ENCODE measurements at places on chromosomes 6 and 20.

DNA sequence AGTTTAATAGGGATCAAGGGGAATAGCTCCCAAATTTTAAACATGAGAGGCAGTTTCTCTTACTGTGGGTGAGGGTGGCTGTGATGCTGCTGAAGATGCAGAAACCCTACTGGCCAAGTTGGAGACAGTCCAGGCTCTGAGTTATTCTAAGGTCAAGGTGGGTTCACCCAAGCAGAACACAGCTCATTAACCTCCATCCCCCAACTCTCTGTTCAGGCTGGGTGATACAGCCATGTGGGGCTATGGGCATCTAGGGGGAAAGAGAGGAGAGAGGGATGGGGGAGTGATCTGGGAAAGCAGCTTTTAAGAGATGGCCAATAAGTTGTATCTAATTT is 18.9 kb upstream of the TRAM2 start:
- DNase-seq, result no peak

- DNase-seq, result no peak
Observed at GRCh38 chr20:48019940-48020339, 234.7 kb upstream of the SULF2 start.

- peak; percentile 52 for DNase-seq
Observed at GRCh38 chr6:82017288-82017687, 230.3 kb downstream of the IBTK start.

- no peak for DNase-seq
Observed at GRCh38 chr6:118281291-118281690, 266.8 kb upstream of the PLN start.

- no peak for DNase-seq
Observed at GRCh38 chr6:92196325-92196724, 1223.0 kb downstream of the EPHA7 start.

DNA sequence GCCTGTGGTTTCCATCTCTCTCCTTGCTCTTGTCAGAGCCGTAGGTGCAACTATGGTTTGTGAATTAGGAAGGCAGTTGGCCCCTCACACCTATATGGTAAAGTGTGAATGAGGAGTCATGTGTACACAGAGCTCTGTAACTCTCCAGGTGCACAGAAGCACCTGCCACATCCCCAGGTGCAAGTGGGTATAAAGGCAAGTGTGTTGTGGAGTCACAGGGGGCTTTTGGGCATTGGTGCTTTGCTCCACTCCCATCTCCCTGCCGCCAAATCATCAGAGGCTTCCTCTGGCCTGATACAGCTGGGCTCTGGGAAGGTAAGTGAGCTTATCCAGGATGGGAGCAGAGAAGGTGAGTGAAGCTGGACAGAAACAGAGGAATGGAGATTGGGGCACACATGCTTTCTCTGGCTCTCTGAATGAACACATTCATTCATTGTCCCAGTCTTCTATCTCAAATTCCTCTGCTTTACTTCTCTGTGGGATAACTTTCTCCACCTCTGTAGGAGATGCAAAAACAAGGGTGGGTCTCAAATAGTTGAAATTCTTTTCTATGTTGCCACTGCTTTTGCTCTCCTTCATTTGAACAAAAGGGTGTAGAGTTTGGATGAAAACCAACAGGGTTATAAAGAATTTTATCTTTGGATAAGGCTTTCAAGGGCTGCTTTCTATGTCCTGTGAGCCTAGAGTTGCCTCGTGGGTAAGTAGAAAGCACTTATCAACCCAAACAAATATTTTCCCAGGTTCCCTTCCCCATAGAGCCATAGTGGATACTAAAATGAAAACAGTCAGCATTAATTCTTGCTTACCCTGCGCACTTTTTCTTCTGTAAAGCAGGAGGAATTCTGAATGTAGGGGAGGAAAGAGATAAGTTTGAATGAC is 45.0 kb upstream of the RIPOR2 start:
- DNase-seq, result no peak

DNA sequence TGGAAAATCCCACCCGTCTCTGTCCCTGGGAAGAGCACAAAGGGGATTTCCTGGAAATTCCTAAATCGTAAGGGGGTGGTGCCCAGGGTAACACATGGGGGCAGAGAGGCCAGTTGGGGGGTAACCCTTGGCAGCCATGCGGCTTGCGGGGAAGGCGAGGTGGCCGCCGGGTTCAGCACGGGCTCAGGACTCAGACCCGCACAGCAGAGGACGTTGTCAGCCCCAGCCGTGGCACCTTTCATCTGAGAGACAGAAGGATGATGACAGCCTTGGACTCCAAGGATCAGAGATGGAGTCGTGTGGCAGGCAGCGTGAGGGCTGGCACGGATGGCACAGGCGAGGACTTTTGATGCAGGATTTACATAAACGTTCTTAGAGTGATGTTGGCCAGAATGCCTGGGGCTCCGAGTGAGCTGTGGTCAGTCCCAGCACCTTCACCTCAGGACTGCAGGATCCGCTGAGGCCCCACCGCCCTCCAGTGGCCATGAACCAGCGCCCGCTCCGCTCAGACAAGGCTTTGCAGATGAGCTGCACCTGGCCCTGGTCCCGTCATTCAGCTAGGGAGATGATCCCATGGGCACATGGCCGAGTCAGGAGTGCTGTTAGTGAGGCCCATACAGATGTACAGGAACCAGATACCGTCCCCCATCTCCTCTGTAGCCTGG is 190.3 kb downstream of the TAF4 start:
- DNase-seq, result no peak

DNA sequence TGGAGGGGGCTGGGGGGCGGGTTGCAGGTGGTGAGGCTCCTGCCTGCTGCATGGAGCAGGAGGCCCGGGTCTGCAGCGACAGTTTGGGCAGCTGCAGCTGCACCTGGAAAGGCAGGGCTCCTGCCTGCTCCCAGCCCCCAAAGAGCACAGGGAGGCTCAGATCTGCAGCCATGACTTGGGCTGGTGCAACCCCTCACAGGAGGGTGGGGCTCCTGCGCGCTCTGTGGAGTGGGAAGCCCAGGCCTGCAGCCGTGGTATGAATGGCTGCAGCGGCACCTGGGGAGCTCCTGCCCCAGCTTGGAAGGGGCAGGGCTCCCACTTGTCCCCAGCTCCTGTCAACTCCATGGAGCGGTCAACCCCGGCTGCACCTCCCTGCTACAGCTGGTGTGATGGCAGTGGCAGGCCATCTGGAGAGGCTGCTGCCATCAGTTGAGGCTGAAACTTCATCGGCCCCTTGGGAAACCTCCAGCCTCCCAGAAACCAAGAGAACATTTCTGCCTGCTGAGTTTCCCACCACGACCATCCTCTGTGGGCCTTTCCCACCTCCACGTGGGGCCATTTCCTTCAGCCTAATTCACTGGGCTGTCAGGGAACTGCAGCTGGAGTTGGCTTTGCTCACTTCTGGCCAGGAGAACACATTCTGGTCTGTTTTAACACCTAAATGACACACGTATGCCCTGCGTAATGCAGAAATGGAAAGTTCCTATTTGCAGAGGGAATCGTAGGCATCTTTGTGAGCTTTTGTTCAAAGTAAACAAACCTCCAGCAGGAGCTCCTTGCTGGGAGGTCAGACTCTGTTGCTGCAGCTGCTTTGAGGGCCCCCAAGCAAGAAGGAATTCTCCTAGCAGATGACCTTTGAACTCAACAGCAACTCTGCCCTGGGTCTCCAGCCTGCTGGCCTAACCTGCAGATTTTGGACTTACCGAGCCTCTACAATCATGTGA is 429.0 kb downstream of the PREX1 start:
- peak; percentile 97 for DNase-seq

GRCh38 chr20:63686492-63687321 is 9.7 kb upstream of the TNFRSF6B start:
- peak; percentile 89 for DNase-seq

DNA sequence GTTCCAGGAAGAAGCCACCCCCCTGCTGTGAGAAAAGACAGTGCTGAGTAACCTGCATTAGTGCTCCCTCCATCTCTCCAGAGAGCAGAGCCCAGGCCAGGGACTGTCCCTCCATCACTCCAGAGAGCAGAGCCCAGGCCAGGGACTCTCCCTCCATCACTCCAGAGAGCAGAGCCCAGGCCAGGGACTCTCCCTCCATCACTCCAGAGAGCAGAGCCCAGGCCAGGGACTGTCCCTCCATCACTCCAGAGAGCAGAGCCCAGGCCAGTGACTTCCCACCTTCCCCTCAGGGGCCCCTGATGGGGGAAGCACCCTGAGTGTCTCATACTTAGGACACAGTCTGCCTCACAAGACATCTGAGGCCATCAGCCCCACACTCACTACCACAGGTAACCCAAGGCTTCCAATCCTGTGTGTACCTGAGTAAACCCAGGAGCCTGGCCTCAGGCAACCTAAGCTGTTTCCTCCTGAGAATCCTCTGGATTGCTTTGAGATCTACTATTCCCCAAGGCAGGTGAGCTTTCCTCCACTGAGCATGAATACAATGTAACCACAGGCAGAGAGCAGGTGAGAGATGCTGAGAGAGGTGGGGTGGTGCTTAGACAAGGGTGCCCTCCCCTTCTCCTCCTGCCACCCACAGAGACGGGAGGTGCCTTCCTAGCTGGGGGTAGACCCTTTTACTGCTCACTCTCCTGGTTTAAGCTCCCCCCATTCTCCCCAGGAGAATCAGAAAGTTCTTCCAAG is 4.9 kb downstream of the TBXT start:
- DNase-seq, result no peak

- no peak for DNase-seq
Observed at GRCh38 chr6:111171577-111172400, 84.5 kb downstream of the SLC16A10 start.

DNA sequence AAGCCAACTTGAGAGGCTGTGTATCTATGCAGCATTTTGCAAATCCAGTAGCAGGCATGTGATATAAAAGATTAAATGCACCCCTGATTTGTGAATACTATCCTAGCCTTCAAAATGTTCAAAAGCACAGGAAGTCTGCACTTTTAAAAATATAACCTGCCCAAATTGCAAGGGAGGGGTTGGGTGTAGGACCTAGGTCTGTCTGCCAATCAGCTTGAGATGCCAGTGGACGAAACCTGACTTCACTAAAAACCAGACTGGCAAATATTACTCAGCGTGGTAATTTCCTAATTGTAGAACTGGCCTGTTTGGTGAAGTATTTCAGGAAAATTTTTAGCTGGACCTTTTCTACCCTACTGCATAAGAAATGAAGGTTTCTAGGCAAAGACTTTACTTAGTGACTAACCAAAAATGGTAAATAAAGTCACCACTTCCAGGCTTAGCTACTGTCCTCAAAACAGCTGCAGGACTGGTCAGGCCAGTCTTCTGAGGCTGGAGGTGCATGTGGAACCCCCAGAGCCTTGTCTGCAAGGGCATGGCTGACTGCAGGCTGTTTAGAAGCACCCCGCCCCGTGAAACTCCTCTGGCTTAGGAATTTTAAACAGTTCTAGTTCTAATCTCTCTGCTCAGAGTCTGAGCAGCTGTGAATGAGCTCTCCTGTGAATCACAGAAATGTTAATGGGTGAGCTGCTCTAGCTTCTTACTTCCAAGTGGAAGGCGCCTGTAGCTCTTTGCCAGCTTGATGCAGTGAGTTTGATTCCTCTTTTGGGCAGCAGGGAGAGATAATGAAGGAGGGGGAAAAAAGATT is 104.4 kb upstream of the ESR1 start:
- no peak for DNase-seq

DNA sequence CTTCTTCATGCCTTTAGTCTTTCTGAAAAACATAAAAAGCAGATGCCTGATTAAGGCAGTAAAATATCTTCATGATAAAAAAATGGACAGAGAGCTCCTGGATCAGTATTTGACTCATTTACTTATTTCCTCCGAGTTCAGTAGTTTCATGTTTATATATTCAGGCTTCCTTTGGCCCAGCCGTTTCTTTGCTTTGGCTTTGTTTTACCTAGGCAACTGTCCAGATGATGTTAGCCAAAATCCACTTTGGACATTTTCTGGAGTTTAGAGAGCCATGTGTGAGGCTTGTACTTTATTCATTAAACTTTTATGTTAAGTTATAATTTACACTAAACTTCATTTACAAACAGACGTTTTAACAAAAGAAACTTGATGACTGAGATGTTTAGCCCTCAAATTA is 307.1 kb upstream of the RSPO3 start:
- DNase-seq, result no peak

- DNase-seq, result no peak
Observed at GRCh38 chr6:44806656-44807055, 419.1 kb downstream of the CDC5L start.

GRCh38 chr20:48556956-48557355 is 270.8 kb downstream of the PREX1 start:
- DNase-seq, result no peak

- DNase-seq, result no peak
Observed at GRCh38 chr6:87706187-87706966, 4.3 kb upstream of the AKIRIN2 start.

DNA sequence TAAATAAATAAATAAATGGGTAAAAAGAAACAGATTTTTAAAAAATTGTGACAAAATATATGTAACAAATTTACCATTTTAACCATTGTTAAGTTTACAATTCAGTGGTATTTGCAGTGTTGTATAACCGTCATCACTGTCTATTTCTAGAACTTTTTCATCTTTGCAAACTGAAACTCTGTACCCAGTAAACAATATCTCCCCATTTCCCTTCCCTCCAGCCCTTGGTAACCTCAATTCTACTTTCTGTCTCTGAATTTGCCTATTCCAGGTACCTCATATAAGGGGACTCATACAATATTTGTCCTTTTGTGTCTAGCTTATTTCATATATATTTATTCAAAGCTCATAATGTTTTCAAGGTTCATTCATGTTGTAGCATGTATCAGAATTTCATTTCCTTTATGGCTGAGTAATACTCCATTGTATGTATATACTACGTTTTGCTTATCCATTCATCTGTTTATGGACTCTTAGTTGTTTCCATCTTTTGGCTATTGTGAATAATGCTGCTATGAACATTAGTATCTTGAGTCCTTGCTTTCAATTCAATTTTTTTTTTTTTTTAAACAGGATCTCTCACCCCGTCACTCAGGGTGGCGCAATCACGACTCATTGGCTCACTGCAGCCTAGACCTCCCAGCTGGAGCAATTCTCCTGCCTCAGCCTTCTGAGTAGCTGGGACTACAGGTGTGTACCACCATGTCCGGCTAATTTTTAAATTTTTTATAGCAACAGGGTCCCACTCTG is 8.9 kb downstream of the MANBAL start:
- DNase-seq, result peak; percentile 31

Measured in Caco-2 (cell line).